ENCODE measurements at places on chromosomes 4 and X.

DNA sequence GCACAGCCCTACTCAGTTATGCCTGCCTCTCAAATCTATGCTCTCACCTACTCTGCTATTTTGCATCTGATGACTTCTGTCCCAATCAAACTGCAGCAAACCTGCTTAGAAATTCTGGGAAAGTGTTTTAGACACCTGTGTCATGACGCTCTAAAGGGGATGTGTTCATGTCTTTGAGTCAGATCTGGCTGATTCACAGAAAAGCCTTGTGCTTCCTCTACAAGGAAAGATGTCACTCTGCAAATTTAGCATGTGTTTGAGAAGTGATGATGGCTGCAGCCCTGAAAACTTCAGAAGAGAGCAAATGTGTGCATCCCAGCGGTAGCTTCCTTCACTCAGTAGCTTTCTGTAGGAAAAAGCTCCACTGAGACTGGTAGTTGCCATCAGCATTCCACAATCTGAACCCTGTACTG, 235.4 kb downstream of the MGST2 start:
- no peak for DNase-seq

DNA sequence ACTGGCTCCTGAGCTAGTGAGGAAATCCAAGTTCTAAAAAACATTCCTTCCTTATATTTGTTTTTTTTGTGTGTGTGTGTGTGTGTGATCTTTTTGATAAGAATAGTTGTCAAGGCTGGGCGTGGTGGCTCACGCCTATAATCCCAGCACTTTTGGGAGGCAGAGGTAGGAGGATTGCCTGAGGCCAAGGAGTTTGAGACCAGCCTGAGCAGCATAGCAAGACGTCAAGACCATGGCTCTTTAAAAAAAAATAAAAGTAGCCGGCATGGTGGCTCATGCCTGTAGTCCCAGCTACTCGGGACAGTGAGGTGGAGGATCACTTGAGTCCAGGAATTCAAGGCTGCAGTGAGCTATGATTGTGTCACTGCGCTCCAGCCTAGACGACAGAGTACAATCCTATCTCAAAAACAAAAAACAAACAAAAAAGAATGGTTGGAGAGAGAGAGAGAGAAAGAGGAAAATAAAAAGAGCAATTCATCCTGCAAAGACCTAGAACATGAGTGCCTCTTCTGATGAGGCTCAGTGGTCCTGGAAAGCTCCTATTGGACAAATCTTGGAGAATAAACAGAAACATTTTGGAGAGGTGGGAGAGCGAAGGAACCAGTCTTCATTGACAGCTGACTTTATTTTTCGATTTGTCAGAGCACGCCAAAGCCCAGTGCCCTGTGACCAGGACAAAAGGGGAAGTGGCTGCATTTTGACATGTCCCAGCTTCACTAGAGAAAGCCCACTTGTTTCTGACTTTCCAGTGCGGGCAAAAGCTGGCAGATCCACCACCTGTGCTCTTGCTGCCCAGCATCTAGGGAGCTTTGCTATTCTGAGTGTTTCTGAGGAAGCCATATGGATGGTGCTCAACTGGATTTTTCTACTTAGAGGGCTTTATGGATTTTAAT, 244.7 kb downstream of the PALLD start:
- DNase-seq = no peak

DNA sequence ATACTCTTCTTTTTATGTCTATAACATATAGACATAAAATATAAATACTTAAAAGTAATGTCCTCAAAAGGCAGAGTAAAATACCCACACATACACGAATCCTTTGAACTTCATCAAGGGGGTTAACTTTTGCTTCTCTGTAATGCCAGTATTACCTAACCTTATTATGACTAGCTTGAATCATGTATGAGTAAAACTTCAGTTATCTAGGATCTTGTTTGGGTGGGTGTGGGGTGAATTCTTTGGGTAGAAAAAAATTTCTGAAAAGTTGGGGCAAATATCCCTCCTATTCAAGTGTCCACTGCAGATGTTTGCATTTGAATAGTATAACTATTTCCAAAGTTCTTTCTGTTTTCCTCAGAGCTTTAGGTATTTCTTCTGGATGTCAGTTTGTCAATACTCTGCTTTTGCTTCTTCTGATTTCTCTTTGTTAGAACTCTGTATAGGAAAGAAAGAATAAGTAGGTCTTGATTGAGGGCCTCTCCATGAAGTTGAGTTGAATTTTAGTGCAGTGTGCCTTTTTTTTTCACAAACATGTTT, 173.8 kb downstream of the ADGRL3 start:
- DNase-seq = no peak

- no peak for DNase-seq
These were observed 35.2 kb upstream of the SPINK2 start for GRCh38 chr4:56856656-56857055.

DNA sequence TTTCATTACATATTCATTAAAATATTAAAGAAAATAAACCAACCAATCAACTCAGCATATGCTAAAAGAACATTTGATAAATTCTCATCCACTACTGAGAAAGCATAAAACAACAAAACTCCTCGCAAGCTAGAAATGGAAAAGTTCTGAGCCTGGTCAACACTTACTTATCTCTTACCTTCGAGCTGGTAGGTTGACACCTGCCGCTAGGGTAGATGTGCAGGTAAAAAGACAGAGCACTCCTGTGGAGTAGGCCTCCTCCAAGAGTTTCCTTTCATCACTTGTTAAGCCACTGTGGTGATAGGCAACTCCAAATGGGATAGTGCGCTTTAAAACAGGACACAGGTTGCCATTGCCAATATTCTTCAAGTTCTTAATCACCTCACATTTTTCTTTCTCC, 18.9 kb downstream of the HELQ start:
- DNase-seq = no peak

DNA sequence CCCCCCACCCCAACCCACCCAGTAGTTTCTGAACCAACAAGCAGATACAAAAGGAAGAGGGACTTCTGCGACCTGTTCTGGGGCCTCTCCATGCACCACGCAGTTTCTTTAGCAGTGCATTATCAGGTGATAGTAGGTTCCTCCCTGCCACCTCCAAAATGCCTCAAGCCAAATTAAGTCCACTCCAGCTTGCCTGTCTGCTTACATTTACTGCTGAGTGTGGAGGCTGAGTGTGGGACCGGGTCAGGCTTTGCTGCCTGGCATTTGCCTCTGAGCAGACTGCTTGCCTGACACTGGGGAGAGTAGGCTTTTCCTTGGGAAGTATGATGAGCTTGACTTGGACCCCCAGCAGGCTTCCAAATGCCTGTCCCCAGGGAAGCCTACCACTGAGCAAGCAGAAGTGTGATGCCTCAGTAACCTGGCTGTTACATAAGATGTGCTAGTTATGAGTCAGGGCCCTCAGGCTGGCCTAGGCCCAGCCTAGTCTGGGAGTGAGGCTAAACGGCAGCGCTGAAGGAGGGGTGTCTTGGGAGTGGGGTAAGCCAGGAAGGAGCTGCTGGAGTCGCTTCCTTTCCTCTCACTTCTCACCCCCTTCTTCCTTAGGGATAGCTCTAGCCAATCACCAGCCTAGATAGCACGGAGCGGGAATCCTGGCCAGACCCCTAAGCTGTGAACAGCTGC, 9.0 kb downstream of the TSC22D3 start:
- no peak for DNase-seq

DNA sequence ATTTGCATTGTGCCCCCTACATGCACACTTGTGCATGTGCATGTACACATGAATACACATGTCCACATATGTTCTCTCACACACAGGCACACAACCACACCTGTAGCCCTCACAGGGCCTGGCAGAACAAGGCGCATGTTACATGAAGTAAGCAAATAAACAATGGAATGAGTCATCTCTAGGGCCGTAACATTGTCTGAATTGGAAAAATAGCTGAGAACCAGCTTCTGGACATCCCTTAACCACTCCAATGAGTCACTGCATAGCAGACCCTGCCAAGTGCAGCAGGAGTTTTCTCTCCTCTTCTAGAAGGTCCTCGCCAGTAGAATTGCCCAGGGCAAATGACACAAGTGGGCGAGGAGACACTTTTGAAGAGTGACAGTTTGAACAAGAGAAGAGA, 66.1 kb downstream of the MAGEA10 start:
- no peak for DNase-seq

DNA sequence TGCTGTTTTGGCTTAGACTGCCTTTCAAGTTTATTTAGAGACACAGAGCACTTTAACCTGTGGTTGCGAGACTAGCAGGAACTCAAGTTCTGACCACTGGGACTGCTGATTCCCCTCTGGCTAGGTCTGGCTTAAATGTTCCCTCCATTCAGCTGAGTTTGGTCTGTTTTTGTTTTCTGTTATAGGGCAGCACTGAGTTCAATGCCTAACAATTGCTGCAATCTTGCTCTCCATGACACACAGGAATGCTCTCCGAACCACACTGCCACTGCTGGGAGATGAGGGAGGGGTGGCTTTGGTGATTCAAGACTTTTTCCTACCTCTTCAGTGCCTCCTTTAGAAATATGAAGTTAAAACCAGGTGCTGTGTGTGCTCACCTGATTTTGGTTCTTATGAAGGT, 106.3 kb upstream of the EOLA2 start:
- DNase-seq = no peak

GRCh38 chrX:112759512-112759911, 79.8 kb upstream of the LHFPL1 start:
- no peak for DNase-seq

GRCh38 chr4:1380368-1381151, 25.7 kb downstream of the NKX1-1 start:
- no peak for DNase-seq

- DNase-seq = no peak
These were observed 212.1 kb upstream of the GALNTL6 start for GRCh38 chr4:171601091-171601490.

DNA sequence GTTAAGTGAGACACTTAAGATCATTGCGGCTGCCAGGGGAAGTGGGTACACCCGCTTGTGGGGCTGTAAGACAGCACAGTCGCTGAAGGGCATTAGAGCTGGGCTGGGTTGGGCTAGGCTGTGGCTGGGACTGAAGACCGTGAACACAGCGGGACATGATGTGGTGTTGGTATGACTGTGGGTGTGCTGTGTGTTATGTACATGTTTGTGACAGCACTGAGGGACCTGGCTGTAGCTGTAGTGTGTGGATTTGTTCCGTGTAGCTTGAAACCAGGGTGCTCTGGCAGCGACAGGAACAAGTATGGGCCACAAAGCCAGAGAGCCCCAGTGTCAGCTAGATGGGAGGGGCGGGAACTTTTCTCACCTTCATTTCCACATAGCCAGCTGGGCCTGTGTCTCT, 82.1 kb downstream of the NHSL2 start:
- no peak for DNase-seq

DNA sequence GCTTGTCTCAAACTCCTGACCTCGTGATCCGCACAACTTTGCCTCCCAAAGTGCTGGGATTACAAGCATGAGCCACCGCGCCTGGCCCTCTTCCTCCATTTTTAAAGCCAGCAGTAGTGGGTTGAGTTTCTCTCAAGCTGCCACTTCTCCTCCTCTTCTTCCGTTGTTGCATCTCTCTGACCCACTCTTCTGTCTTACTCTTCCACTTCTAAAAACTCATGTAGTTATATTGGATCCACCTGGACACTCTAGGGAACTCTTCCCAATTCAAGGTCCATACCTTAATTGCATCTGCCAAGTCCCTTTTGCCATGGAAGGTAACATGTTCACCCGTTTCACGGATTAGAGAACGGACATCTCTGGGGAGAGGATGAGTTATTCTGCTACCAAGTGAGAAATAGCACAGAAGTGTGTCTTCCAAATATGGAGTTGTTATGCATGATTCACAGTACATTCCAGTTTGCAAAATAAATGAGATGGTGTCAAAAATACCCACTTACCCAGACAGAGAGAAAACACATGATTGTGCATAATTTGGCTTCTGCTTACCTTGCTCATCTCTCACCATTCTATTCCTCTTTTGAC, 51.8 kb downstream of the GBA3 start:
- DNase-seq = no peak

GRCh38 chr4:7546809-7547367, 112.2 kb upstream of the PSAPL1 start:
- no peak for DNase-seq

DNA sequence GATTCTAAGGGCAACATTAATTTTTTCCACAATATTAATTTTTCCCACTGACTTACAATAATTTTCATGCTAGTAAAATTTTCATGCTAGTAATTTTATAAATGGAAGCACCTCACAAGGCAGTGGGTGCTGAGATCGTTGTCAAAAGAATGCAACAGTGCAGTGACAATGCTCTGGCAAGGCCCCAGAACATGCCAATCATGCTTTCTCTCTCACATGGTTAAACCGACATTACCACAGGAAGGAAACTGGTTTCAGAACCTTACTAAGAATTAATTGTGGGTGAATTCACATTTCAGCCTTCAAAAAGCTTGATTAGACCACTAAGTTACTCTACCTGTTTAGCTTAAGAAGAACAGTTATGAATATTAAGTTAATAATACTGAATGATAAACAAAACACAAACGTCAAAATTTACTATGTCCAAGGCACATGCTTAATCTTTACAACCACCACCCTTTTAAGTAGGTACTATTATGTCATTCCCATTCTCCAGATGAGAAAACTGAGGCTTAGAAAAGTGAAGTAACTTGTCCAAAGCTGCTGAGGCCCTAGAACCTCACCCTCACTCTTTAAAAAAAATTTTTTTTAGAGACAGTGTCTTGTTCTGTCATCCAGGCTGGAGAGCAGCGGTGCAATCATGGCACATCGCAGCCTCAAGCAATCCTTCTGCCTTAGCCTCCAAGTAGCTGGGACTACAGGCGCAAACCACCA, 10.0 kb upstream of the OPHN1 start:
- no peak for DNase-seq

GRCh38 chr4:89324671-89325070, 17.1 kb upstream of the GPRIN3 start:
- no peak for DNase-seq

- no peak for DNase-seq
These were observed 738.6 kb upstream of the GRIA3 start for GRCh38 chrX:122445466-122445865.

GRCh38 chr4:152202415-152202814, 333.5 kb downstream of the FBXW7 start:
- no peak for DNase-seq

DNA sequence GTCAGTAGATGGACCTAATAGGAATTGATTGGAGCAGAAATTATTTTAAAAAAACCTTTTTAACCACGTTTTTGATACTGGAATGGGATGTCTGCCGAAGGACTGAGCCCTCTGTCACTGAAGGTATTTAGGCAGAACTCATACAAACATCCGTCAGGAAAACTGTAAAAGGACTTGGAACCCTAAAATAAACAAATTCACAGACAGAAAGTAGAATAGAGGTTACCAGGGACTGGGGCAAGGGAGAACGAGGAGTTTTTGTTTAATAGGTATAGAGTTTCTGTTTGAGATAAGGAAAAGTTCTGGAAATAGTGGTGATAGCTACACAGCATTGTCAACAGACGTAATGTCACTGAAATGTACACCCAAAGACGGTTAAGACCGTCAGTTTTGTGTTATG, 105.5 kb downstream of the BCOR start:
- no peak for DNase-seq

DNA sequence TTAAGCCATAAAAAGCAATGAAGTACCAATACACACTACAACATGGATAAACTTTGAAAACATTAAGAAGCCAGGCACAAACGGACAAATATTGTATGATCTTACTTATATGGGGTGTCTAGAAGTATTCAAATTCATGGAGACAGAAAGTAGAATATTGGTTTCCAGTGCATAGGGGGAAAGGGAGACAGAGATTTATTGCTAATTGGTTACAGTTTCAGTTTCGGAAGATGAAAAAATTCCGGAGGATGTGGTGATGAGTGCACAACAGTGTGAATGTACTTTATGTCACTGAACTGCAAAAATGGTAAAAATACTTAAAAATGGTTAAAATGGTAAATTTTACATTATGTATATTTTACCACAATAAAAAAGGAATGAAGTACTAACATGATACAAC, 5.1 kb upstream of the PRDX4 start:
- DNase-seq = no peak

- no peak for DNase-seq
These were observed 45.9 kb upstream of the MTM1 start for GRCh38 chrX:150522494-150522893.
